Right ventricle myocardium inferior (tissue), 1 donor: ENCODE measurements at places on chromosomes 2 and 18.

DNA sequence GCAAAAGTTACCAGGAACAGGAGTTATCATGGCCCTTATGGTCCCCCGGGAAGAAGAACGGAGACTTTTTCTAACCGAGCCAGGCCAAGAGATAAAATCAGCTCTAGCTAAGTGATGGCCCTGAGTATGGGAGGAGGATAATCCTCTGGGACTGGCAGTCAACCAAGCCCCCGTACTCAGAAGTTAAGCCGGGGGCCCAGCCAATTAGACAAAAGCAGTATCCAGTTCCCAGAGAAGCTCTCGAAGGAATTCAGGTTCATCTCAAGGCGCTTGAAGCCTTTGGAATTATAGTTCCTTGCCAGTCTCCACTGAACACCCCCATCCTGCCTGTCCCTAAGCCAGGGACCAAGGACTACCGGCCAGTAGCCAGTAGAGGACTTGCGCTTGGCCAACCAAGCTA, 365.3 kb upstream of the TCF4 start:
- no peak for DNase-seq

- DNase-seq = no peak
Observed at GRCh38 chr2:168134485-168134884, 112.9 kb downstream of the STK39 start.

DNA sequence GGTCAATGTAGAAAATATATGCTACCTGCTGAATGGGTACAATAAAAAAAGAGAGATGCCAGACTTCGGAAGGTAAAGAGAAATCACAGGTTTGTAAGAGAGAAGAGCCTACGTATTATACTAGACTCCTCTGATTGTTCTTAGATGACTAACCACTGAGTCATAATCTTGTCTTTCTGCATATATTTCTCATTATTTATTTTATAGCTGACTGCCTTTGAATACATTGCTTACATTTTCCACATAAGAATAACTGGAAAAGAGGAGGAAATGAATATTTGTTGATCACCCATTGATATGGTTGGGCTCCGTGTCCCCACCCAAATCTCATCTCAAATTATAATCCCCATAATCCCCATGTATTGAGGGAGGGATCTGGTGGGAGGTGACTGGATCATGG, 90.3 kb upstream of the RAB27B start:
- DNase-seq = no peak

GRCh38 chr2:168920504-168921157, 19.5 kb downstream of the G6PC2 start:
- no peak for DNase-seq

- no peak for DNase-seq
Observed at GRCh38 chr18:36887114-36887513, 58.2 kb downstream of the KIAA1328 start.

GRCh38 chr2:24343225-24343882, 17.0 kb downstream of the ITSN2 start:
- DNase-seq = no peak

DNA sequence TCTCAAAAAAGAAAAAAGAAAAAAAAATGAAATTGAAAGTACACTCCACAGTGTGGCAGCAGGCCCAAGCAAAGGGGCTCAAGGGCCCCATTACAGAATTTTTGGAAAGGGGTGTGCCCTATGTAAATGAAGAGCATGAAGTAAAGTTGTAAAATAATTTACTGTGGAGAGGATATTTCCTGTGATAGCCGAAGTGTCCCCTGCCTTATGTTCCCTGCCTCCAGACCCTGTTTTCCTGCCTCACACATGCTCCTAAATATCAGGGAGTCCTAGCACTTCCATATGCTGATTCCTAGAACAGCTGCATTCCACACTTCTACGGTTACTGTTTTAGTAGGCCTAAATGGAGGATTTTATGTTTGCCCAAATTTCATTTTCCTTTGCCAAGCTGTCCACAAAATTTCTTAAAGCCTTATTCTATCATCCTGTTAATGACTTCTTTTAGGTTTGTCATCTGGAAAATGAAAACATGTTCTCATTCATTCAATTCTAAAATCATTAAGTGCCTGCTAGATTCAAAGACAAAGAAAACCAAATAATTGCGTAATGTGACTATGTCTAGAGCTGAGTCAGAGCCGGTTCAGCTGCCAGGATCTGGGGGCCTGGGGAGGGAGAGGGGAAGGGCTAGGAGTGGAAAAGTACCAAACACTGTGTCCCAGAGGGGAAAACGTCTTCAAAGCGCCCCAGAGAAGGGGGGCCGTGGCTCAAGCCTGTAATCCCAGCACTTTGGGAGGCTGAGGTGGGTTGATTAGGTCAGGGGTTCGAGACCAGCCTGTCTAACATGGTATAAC, 25.9 kb upstream of the IMPA2 start:
- peak; percentile 72 for DNase-seq

DNA sequence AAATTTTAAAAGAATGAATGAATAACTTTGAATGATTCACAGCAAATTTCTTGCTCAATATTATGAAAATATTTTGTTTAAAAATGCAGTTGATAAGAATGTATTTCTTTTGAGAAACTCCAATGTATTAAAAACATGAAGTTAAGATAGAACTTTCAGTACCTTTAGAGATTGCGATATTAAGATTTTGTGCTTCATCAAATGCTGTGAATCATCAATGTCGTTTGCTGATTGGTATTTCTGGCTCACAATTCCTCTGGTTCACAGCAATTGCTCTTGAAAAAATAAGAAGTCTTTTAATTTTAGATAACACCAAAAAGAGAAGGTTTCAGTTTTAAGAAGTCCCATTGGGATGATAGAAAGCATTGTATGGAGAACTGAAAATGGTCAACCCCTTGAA, 228.7 kb downstream of the IKZF2 start:
- DNase-seq = no peak

GRCh38 chr2:20561637-20562454, 89.1 kb downstream of the HS1BP3 start:
- no peak for DNase-seq

DNA sequence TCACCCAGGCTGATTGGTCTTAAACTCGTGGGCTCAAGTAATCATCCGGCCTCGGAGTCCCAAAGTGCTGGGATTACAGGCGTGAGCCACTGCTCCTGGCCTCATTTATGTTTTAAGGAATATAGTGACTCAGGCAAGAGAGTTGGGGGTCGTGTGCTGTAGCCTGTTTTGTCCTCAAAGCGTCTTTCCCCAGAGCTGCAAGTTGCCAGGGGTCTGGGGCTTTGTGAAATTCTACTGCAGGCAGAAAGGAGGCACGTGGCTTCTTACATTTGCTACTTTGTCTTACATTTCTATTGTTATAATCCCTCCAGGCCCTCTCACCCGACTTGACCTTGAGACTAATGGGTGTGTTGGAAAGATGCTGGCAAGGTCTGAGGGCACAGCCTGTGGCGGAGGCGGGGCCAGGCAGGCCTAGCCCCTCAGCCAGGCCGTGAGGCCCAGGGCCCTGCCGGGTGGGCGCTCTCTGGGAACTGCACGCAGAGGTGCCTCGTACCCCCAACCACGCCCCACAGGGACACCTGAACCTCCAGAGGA, 85.8 kb upstream of the NDUFV2 start:
- DNase-seq = no peak

GRCh38 chr2:62447411-62447810, 58.6 kb downstream of the TMEM17 start:
- DNase-seq = no peak

DNA sequence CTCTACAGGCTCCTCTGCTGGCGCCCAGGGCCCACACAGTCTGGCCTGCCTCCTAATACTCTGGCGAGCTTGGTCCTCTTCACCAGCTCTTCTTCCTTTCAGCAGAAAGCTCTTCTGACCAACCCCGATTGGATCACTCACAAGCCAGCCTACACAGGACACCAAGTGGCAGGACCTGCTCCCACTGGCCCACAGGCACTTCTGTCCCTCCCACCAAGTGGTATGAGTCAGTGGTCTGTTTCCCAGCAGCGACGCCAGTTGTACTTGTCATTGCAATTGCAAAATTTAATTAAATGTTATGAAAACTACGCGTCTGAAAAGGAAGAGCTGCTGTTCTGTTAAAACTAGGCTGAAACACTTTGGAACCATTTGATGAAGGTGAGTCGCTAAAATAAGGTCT, 46.7 kb downstream of the NDUFA10 start:
- no peak for DNase-seq

DNA sequence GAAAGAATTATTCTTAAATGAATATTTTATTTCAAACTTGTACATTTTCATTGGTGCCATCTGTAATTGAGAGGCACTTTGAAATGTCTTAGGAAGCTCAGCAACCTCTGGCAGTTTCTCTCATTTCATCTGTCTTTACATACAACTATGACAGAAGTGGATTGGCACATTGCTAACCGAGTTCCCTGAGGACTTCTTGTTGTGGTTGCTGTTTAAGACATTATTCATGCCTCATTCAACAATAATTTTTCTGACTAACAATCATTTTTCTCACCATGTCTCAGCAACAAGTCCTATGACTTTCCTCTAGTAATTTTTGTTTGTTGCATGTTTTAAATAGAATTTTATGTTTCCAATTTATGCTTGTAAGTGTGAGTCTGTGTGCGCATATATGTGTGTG, 284.0 kb upstream of the CWC22 start:
- no peak for DNase-seq

GRCh38 chr2:196439760-196440159, 199.8 kb upstream of the CCDC150 start:
- DNase-seq = no peak

- DNase-seq = no peak
Observed at GRCh38 chr2:18413676-18414396, 146.6 kb downstream of the RDH14 start.

DNA sequence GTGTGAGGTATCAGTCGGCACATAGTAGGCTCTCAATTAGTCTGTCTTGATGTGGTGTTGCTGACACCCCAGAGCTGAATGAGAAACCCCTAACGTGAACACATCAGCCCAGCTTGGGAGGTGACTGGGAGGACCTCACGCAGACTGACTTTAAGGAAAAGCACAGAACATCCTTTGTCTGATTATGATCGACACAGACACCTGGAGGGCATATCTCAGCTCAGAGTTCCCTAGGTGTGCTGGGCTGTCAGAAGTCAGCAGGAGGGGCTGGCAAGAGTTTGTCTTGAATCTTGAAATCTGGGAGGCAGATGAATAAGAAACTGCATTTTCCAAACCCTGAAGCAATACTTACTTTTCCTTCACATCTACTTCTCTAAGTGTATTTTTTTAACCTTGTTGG, 16.8 kb upstream of the MYCN start:
- no peak for DNase-seq

GRCh38 chr2:25305775-25306174, 36.0 kb downstream of the DNMT3A start:
- DNase-seq = no peak

DNA sequence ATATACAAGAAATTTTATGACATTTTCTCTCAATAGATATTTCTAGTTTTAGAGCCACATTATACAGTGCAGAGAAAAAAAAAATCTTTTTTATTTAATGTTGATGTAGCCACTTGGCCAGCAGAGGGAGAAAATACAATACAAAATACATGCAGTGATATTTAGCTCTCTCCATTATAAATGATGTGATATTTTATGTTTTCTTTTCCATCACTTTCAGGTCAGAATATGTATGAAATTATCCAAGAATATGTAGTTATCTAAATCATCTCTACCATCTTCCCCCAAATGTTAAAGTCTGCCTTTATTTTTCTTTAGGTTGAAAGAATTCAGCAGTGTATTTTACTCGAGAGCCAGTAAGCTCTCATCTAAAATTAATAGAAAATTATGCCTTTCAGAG, 533.6 kb upstream of the FSHR start:
- DNase-seq = no peak

GRCh38 chr2:194328456-194328855, 1328.6 kb upstream of the SLC39A10 start:
- peak; percentile 32 for DNase-seq
